ENCODE measurements at places on chromosomes 2 and 18.

GRCh38 chr2:69224512-69224837 lies 162.6 kb downstream of the GFPT1 start:
- DNase-seq: no peak

DNA sequence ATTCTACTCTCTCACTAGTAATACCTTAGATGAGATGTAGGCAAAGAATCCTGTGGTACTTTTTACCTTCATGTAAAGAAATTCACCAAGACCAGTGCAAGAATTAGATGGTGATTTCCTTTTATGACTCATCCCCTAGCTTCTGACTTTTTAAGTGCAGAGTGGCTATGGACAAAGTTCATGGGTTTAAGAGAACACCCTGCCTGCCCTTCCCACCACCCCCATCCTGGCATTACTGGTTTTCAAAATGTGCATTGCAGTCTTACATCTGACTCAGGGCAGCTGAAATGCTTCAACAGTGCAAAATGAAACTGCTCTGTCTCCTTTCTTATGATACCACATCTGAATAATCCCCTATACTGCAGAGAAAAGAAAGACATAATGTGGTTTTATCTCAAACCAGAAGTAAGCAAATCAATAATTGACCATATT lies 22.6 kb downstream of the MAIP1 start:
- DNase-seq: no peak

DNA sequence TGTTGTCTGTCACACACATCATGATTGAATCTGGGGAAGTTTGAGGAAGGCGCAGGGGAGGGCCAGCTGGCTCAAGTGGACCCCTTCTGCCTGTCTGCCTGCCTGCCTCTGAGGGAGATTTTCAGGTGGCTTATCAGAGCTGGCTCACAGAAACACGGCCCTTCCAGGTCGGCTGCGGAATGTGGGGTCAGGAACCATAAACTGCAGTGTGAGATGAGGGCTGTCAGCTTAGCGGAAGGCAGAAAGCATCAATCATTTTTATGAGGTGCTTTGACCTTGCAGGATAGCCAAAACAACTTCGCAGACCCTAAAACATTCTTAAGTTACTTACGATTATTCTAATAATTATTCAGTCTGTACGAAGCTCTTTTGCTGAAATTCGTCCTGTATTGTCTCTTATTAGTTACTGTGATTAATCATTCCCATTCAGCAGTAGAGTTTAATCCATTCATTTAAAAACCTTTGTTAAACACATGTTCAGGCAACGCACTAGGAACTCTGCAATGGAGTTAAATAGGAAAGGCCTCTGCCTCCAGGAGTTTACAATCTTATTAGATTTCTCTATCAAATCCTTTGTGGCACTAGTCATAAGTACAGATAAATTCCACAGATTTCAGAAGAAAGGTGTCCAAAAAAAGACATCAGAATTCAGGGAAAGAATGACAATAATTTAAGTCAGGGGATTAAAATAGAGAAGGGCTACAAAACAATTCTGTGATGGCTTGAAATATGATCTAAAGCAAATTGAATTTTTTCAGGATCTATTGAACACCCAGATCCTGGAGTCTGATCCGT lies 371.6 kb downstream of the HRH4 start:
- DNase-seq: no peak

DNA sequence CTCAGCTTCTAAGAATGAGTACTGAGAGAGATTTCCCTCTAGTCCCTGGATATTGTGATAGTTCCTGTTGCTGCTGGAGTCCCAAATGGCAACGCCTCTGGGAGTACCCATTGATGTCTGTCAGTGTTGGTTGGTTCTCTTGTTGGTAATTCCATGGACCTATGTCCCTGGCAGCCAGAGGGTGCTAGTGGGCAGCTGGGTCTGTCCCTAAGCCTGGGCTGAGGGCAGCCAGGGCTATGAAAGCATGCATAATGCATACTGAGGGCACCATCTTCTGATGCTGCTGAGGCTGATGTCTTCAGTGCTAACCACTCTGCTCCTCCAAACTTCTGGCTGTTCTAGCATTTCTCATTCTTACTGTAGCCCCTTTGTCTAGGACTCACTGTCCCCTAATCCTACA lies 35.9 kb downstream of the NABP1 start:
- no peak for DNase-seq

- DNase-seq: no peak
Observed at GRCh38 chr2:65121-65520, 18.8 kb upstream of the FAM110C start.

- DNase-seq: no peak
Observed at GRCh38 chr2:62473246-62473827, 32.7 kb downstream of the TMEM17 start.
